ENCODE measurements at places on chromosomes 12 and 14.
A peak's percentile ranks its signal among the peaks of the same experiment; 100 is the strongest.

GRCh38 chr14:50892255-50892654 lies 20.4 kb downstream of the ABHD12B start:
- no peak for DNase-seq

DNA sequence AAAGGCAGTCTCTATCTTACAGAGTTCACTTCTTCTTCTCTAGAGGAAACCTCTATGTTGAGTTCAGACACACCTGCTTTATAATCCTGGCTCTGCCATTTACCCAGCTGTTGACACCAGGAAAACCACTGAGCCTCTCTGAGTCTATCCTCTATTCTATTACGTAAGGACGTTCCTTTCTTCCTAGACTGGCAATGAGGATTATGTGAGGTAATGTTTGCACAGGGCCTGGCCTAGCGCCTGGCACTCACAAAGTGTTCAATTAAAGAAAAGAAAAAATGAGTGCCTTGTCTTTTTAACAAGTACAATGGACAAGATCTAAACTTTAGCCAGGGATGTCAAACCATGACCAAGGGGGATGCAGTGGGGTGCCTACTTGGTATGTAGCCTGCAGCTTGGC lies 641.9 kb upstream of the TBX3 start:
- no peak for DNase-seq

DNA sequence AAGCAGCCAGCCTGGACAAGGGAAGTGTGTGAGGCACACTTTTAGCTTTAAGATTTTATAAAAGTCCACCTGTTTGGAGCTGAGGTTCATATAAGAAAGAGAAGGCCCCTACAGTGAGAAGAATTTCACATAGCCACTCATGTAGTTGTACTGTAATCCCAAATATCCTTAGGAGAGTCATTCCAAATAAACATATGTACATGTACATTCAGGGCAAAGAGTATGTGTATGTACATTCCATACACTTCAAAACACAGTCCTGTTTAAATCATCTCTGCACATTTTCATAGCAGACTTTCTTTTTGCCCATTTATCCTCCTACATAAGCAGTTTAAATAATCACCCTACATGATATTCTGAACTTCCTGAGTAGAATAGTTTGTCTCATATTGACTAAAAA lies 87.6 kb downstream of the GPR65 start:
- DNase-seq: no peak

DNA sequence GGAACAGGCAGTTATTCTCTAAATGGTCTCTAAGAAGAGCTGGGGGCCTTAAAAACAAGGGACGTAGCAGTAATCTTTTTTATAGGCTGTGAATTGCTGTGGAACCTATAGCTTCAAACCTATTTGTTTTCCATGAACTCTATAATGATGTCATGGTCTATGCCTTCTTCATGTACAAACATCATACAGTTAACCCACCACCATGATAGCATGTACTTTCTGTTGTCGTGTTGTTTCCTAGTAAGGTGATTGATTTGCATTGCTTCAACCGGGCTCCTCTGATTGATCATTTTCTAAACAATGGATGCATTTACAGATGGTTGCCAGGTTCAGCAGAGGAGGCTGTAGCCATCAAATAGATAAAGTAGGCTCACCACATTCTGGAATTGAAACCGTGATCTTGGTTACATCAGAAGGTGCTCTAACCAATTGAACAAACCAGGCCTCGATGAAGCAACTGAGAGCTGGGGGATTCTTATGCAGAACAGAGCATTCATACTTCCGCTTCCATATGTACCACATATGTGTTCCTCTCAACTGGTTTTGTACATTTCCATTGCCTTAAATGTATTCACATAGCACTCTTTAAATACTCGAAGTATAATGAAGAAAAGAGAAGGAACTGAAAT lies 25.6 kb upstream of the PCNX1 start:
- DNase-seq: no peak

DNA sequence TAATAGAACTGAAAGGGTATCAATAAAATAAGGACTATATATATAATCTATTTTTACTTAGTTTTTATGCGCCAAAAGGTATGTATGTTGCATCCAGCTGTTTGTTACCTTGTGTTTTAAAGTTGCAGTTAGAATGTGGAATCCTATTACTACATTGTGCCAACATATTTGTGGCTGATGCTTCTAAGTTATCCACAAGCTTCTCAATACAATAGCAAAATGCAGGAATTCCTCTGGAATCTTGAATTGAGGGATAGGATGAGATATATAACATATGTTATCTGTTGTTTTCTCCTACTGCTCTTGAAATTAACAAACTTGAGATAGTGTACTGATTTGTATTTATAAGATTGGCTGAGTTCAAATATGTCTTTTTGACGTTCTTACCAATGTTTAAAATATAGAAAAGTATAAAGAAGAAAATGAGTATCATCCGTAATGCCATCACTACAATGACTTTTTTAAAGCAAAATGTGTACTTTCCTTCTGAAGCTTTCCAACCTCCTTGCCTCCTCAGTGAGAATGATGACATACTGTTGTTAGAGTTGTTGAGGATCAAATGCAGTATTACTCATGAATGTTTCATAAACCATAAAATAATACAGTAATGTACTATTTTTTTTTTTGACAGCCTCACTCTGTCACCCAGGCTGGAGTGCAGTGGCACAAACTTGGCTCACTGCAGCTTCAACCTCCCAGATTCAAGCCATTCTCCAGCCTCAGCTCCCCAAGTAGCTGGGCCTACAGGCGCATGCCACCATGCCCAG lies 6.6 kb downstream of the RAP1B start:
- DNase-seq: no peak

GRCh38 chr14:71996610-71997009 lies 64.4 kb downstream of the RGS6 start:
- DNase-seq: no peak

DNA sequence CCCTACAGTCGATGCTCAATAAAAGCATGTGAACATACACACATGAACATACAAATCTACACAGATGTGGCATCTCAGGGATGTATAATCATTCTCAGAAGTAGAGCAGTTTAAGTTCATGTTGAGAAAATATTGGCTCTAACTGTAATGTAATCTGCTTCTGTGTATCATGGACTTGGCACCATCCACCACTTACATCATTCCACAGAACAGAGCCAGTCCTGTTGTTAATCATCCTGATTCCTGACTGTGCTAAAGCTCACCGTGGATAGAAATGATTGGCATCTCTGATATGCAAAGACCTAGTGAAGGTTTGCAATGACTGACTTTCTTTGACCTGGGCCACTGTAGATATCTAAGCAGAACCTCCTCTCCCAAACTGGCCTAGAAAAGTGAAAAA lies 1141.3 kb downstream of the BCL11B start:
- DNase-seq: no peak

GRCh38 chr14:53744857-53745256 lies 211.8 kb downstream of the BMP4 start:
- no peak for DNase-seq

DNA sequence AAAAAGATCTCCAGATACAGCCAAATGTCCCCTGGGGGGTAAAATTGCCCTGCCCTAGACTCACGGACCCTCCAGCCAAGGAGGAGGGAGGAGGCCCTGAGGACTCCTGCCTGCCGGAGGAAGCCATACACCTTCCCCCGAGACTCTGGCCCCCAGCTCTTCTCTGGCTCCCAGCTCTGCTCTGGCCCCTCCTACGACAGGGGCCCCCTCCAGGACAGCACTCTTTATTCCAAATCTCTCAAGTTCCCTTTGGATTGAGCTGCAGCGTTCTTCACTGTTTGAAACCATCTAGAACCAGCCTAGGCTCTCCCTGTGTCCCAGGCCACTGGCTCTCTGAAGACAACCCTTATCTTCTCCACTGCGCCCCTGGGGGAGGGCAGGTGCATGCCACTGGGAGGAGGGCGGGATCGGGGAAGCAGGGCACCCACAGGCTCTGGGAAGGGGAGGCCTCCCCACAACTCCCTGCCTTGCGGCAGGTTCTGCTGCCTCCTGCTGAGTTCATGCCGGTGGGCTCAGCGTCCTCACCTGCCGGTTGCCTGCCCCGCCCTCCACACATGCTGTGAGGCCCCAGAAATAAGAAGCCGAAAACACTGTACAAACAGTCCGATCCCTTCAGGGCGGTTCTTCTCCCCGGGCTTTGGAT lies 112.7 kb downstream of the DICER1 start:
- no peak for DNase-seq

GRCh38 chr12:22729431-22729956 lies 104.5 kb downstream of the ETNK1 start:
- DNase-seq: no peak

DNA sequence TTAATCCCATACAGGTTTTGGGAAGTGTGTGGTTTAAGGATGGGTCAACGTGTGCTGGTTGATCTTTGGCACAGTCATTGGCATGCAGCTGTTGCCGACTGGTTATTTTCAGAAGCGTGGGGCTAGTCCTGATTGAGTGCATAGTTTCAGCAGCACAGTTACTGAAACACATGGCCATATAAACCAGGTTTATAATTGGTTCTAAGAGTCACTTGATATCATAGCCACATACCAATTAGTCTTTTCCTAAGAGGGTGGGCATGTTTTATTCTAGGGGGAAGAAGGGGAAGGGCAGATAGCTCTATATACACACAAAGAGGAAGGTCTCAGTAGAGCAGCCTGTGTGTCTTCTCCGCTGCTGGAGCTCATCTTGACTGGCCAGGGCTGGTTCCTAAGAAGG lies 11.0 kb upstream of the RPS6KL1 start:
- DNase-seq: no peak

DNA sequence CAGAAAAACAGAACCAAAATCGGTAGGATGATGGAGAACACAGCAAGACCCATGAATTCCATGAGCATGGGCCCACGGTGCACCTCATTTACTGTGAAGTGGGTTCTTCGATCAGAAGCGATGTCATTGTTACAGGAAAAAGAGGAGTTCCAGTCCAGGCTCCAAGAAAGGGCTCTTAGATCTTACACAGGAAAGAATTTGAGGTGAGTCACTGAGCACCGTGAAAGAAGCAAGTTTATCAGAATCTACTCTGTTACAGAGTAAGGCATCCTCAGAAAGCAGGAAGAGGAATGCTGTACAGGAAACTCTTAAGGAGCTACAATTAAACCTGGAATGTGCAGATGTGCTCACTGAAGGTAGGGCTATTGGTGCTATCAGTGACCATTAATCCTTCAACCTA lies 11.6 kb upstream of the CHFR start:
- no peak for DNase-seq

- peak; percentile 67 for DNase-seq
Observed at GRCh38 chr14:91246051-91246852, 1.7 kb upstream of the GPR68 start.

GRCh38 chr14:54300881-54301280 lies 95.9 kb upstream of the CDKN3 start:
- no peak for DNase-seq

All from NCI-H510A treated with DMSO at 0.1 percent for 48 hours (cell line).